ENCODE measurements at places on chromosomes 11 and 22.

DNA sequence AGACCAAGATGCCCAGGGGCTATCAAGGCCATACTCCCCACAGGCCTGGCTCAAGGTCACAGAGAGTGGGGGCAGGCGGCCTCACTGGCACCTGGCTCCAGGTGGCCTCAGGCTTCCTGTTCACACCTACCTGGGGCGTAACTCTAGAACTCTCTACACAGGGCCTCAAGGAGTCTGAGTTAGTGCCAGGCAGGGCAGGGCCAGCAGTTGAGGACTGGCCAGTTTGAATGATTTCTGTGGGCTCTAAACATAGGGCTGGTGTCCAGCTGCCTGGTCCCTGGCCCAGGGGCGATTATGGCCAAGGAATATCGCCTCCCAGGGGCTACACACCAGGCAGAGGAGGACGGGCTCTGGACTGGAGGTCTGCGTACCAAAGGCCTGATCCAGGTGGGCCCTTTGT, 79.2 kb downstream of the WNT7B start:
- no peak for DNase-seq

DNA sequence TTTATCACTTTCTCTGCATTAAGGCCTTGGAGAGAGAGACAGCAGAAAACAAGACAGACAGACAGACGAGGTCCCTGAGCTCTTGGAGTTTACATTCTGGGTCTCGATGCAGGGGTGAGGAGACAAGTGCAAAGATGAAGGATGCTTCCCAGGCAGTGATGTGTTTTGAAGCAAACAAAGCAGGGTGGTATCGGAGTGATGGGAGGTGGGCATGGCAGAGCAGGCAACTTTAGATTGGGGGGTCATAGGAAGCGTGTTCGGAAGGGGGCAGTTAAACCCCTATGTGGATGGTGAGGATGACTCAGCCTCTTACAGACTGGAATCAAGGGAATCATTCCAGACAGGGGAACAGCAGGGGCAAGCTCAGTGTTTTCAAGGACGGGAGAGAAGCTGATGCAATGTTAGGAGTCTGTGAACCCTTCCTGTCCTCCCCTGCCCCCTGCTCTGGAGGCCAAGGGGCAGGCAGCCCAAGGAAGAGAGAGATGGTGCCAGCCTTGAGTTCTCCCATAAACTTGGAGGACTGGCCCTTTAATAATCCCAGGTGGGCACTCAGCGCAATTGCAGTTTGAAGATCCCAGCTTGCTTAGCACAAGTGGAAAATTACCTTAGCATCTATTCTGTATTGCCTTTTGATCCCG, 180.2 kb downstream of the CHST1 start:
- DNase-seq, result no peak

DNA sequence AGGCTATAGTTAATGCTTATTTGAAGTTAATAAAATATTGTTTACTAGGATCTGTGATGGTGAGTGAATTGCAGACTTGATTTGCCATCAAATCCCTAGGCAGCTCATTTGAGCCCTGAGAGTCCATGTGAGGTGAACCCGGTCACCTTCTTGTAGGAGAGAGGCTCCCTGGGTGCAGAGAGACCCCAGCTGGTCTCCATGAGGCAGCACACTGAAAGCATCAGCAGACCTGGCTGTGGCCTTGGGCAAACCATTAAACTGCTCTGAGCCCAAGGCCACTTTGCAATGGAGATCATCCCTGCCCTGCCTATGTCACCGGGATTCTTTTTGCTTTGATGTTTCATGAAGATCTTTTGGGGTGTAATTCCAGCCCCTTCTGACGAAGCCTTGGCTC, 125.2 kb downstream of the MICAL2 start:
- DNase-seq, result no peak

- DNase-seq, result no peak
Measured at GRCh38 chr11:119578521-119579191, 150.3 kb downstream of the NECTIN1 start.

GRCh38 chr11:45323601-45324249, 37.6 kb upstream of the SYT13 start:
- DNase-seq, result no peak

GRCh38 chr11:72468289-72468688, 34.0 kb upstream of the CLPB start:
- no peak for DNase-seq

- no peak for DNase-seq
Measured at GRCh38 chr11:19027829-19028595, 32.5 kb downstream of the MRGPRX2 start.

- DNase-seq, result no peak
Measured at GRCh38 chr22:46747646-46748045, 9.6 kb upstream of the CERK start.

Measured in stimulated activated effector memory CD8-positive, alpha-beta T cell treated with anti-CD3 and anti-CD28 coated beads, Interleukin-12 subunit alpha, Interleukin-12 subunit beta, amount 100 ng/mL, for 72 hours (primary cell).